Activated B cell treated with CpG ODN at 0.5 μM for 24 hours (primary cell): ENCODE measurements at places on chromosomes 6 and 20.

- H3K4me3 ChIP-seq = no peak overlapping the region
- H3K36me3 ChIP-seq = no peaks in the 10 kb centered on the region
- peaks cover 16% of the 10 kb centered on the region for H3K4me1 ChIP-seq
- H3K27me3 ChIP-seq = peaks cover 11% of the 10 kb centered on the region
- DNase-seq = no peak
Measured at GRCh38 chr6:33172688-33173534, 19.4 kb downstream of the COL11A2 start.

GRCh38 chr6:153034139-153034538 lies 31.6 kb upstream of the MTRF1L start:
- H3K4me1 ChIP-seq = no peaks in the 10 kb centered on the region
- no peaks in the 10 kb centered on the region for H3K36me3 ChIP-seq
- DNase-seq = no peak

GRCh38 chr6:71608646-71609045 lies 277.7 kb upstream of the RIMS1 start:
- no peak overlapping the region for H3K4me3 ChIP-seq
- no peaks in the 10 kb centered on the region for H3K4me1 ChIP-seq
- no peaks in the 10 kb centered on the region for H3K36me3 ChIP-seq

GRCh38 chr6:8000636-8001035 lies 63.6 kb downstream of the BLOC1S5 start:
- peaks cover 14% of the 10 kb centered on the region for H3K4me1 ChIP-seq
- no peaks in the 10 kb centered on the region for H3K27me3 ChIP-seq
- H3K27ac ChIP-seq = no peak overlapping the region
- no peak for DNase-seq

- no peaks in the 10 kb centered on the region for H3K36me3 ChIP-seq
- no peak overlapping the region for H3K27ac ChIP-seq
- no peaks in the 10 kb centered on the region for H3K27me3 ChIP-seq
- no peak overlapping the region for H3K4me3 ChIP-seq
- DNase-seq = no peak
Measured at GRCh38 chr6:69339163-69339550, 457.7 kb downstream of the LMBRD1 start.
